Heart right ventricle (tissue), 16 donors: ENCODE measurements at places on chromosomes 5 and 9. TPM values are rescaled to one million over a fixed set of nuclear protein-coding genes. Genes with fewer than 3 reads are reported as not detected.

GRCh38 chr5:135008556-135008955 is 25.5 kb downstream of the PITX1 start:
- H3K4me3 ChIP-seq = no peak overlapping the region
- H3K36me3 ChIP-seq = no peaks in the 10 kb centered on the region
- H3K4me1 ChIP-seq = no peaks in the 10 kb centered on the region
- DNase-seq = no peak

- H3K4me1 ChIP-seq = no peaks in the 10 kb centered on the region
- no peaks in the 10 kb centered on the region for H3K27me3 ChIP-seq
- H3K27ac ChIP-seq = no peak overlapping the region
- H3K4me3 ChIP-seq = no peak overlapping the region
Measured at GRCh38 chr5:161278739-161279660, 267.5 kb downstream of the GABRB2 start.

Gene FOXE1
- not detected for total RNA-seq

Gene IRX4
- total RNA-seq = 15.9 TPM

DNA sequence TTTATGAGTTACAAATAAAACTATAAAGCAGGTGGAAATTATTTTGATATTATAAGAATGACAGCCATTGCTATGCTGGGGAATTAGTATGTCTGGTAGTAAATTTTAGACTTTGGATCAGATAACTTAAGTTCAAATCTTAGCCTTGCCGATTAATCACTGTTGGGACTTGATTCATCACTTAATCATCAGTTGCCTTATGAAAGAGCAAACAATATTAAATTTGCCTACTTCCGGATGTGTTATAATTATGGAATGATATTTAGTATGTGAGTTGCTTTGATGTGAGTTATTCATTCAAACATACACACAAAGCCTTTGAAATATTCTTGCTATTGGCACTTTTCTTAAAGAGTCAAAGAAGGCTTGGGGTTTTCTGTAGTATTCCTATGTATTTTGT is 717.7 kb downstream of the BRINP1 start:
- H3K4me3 ChIP-seq = no peak overlapping the region
- no peaks in the 10 kb centered on the region for H3K4me1 ChIP-seq
- no peaks in the 10 kb centered on the region for H3K27me3 ChIP-seq
- no peaks in the 10 kb centered on the region for H3K36me3 ChIP-seq
- DNase-seq = no peak

DNA sequence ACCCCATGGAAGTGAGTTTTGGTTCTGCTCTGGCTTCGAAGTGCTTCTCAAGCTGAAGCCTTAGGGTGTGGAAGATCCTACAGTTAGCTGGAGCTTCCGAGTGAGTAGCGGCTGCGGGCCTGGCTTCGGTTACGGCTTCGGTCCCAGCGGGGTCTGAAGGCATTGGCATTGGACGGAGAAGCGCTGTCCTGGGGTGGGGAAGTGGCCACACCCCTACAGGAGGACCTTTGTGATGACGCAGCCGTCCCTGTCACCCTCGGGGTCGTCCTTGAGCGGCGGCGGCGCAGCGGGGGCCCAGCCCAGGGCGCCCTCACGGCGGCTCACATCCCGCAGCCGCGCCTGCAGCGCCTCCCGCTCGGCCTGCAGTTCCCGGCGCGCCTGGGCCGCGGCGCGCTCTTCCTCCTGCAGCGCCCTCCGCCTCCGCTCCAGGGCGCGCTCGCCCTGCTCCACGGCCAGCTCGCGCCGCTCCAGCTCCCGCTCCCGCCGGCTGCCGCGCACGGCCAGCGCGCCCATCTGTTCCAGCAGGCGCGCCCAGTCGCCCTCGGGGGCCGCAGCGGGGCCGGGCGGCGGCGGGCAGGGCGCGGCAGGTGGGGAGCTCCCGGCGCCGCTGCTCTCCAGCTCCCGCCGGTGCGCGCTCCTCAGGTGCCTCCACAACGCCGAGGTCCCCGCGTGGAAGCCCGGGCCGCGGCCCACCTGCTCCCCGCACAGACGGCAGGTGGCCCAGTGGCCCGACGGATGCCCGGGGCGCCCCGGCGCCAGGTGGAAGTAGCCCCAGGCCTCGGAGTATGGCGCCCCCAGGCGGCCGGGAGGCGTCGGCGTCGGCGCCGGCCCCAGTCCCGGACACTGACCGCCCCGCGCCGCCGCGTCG is 9.9 kb downstream of the ZBED3 start:
- peak; percentile 80 for DNase-seq
- H3K4me3 ChIP-seq = peak overlapping the region; percentile 56

DNA sequence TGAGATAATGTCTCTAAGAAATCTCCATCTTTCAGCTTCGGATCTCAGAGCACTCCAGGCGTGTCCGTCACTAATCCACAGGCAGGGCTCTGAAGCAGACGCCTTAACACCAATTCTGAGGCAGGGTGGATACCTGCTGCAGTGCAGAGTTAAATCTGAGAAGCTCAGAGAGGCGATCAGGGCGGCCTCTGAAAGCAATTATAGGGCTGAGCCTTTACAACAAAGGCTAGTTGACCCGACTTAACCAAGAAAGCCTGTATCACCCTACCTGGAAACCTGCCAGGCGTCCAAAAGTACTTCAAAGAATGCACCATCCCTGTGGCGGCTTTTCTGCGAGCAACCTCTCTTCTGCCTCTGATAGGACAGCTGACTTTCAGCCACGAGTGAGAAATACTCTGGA is 134.8 kb upstream of the MSX2 start:
- no peak overlapping the region for H3K4me3 ChIP-seq

Gene HTR1A
- total RNA-seq = not detected

GRCh38 chr5:110878115-110878514 is 139.3 kb downstream of the SLC25A46 start:
- H3K27me3 ChIP-seq = no peaks in the 10 kb centered on the region
- no peaks in the 10 kb centered on the region for H3K4me1 ChIP-seq
- H3K4me3 ChIP-seq = no peak overlapping the region
- no peaks in the 10 kb centered on the region for H3K36me3 ChIP-seq
- DNase-seq = no peak

DNA sequence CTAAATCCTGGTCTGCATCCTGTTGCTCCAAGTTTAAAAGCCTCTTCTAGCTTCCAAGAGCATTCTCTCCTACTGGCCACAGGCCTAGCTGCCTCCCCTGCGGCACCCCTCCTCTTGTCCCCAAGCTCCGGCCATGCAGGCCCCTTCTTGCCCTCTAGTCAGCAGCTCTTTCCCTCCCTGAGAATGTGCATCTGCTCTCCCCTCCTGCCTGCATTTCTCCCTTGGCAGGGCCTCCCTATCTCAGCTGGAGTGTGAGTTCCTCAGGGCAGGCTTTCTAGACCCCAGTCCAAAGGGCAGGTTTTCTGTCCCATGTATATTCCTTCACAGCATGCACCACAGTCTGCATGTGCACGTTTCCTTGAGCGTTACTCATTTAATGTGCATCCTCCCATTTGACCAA is 24.6 kb upstream of the BARX1 start:
- H3K4me3 ChIP-seq = no peak overlapping the region
- H3K36me3 ChIP-seq = no peaks in the 10 kb centered on the region
- no peaks in the 10 kb centered on the region for H3K4me1 ChIP-seq
- no peaks in the 10 kb centered on the region for H3K27me3 ChIP-seq

DNA sequence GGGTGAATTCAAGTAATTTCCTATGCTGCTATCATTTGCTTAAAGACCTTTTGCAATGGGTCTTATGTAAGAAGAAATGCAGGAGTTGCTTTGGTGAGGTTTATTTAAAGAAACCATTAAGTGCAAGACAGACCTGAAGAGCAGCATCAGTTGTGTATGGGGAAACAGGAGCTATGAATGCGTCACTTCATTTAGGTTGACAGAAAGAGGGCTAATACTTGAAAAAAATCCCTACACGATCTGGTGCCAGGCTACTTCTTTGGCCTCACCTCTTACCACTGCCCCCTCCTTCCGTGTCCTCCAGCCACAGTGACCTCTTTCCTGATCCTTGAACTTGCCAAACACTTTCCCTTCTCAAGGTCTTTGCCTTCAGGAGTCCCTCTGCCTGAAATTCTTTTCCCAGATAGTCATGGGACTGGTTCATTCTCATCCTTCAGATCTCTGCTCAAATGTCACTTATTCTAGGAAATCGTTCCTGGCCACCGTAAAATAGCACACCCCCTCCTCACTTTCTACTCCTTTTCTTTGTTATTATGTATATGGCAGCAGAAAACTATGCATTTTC is 1.4 kb upstream of the JAK2 start:
- no peak for DNase-seq
- H3K4me3 ChIP-seq = peak overlapping the region; percentile 73
- H3K4me1 ChIP-seq = peaks cover 27% of the 10 kb centered on the region

- no peak for DNase-seq
- no peaks in the 10 kb centered on the region for H3K27me3 ChIP-seq
- H3K27ac ChIP-seq = no peak overlapping the region
- H3K4me1 ChIP-seq = no peaks in the 10 kb centered on the region
- H3K4me3 ChIP-seq = no peak overlapping the region
Measured at GRCh38 chr5:65808818-65809217, 86.8 kb downstream of the NLN start.

DNA sequence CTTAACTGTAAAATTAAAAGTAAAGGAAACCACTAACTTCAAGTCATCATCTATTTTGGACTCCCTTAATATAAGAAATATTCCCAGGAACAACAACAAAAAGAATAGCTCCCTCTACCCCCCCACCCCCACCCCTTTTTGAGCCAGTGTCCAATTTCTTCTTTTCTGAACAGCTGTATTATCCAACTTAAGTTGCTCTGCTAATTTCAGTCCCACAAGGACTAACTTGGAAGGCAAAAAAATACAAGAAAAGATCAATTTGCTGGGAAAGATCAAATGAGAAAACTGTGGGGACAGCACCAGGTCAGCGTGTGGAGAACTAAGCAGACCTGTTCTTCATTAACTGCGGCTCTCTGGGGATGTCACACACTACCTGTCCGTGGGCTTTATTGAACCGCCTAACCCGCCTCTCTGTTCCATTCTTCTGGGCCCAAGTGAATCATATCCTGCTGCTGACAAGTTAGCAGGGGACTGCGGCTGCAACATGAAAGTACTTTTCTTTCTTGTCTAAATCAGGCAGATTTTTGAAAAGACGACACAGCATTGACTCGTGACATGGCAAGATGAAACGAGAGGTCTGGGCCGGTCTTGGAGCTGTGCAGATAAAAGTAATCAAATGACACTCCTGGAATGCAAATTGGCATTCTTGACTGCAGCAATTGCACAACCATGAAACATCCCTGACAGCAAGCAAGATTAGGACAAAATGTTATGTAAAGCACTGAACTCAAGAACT is 2.7 kb downstream of the BNC2 start:
- peak overlapping the region; percentile 5 for H3K27ac ChIP-seq
- peak overlapping the region; percentile 75 for H3K4me3 ChIP-seq
- no peaks in the 10 kb centered on the region for H3K4me1 ChIP-seq
- H3K36me3 ChIP-seq = no peaks in the 10 kb centered on the region
- DNase-seq = no peak
- peaks cover 36% of the 10 kb centered on the region for H3K27me3 ChIP-seq

Gene WASHC1
- 11.0 TPM for total RNA-seq

Gene FBN2
- 28.9 TPM for total RNA-seq

- H3K27me3 ChIP-seq = peaks cover 10% of the 10 kb centered on the region
- DNase-seq = no peak
- peaks cover 6% of the 10 kb centered on the region for H3K4me1 ChIP-seq
- peaks cover 35% of the 10 kb centered on the region for H3K36me3 ChIP-seq
Measured at GRCh38 chr5:169811680-169812079, 168.6 kb downstream of the INSYN2B start.

- peaks cover 12% of the 10 kb centered on the region for H3K4me1 ChIP-seq
- peak; percentile 79 for DNase-seq
- no peaks in the 10 kb centered on the region for H3K36me3 ChIP-seq
- H3K27me3 ChIP-seq = peaks cover 3% of the 10 kb centered on the region
- no peak overlapping the region for H3K4me3 ChIP-seq
Measured at GRCh38 chr9:122125158-122125508, 32.0 kb upstream of the TTLL11 start.

GRCh38 chr5:62708481-62709325 is 130.1 kb downstream of the LRRC70 start:
- no peak for DNase-seq
- no peaks in the 10 kb centered on the region for H3K36me3 ChIP-seq
- no peaks in the 10 kb centered on the region for H3K27me3 ChIP-seq
- H3K4me3 ChIP-seq = no peak overlapping the region
- no peak overlapping the region for H3K27ac ChIP-seq

Gene SURF4
- total RNA-seq = 90.2 TPM

Gene GRXCR2
- total RNA-seq = 7.7 TPM

GRCh38 chr5:130109152-130109551 is 204.9 kb downstream of the CHSY3 start:
- DNase-seq = no peak
- no peak overlapping the region for H3K4me3 ChIP-seq
- H3K27ac ChIP-seq = no peak overlapping the region
- H3K4me1 ChIP-seq = no peaks in the 10 kb centered on the region
- H3K36me3 ChIP-seq = no peaks in the 10 kb centered on the region

Gene STPG3
- not detected for total RNA-seq

DNA sequence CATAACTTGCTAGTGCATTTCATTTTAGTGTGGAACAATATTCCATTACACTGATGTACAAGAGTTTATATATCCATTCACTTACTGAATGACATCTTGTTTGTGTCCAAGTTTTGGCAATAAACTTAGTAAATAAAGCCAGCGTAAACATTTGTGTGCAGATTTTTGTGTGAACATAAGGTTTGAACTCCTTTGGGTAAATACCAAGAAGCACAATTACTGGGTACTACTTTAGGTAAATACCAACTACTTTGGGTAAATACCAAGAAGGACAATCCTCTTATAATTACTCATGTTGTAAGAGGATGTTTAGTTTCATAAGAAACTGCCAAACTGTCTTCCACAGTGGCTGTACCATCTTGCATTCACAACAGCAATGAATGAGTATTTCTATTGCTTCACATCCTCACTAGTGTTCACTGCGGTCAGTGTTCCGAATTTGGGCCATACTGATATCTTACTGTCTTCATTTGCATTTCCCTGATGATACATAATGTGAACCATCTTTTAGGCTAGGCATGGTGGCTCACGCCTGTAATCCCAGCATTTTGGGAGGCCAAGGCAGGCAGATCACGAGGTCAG is 2.3 kb upstream of the SYK start:
- no peak overlapping the region for H3K27ac ChIP-seq
- H3K4me3 ChIP-seq = no peak overlapping the region
- DNase-seq = no peak
- peaks cover 35% of the 10 kb centered on the region for H3K27me3 ChIP-seq
- H3K36me3 ChIP-seq = no peaks in the 10 kb centered on the region
- H3K4me1 ChIP-seq = peaks cover 4% of the 10 kb centered on the region

GRCh38 chr5:81134066-81134465 is 99.1 kb upstream of the CKMT2 start:
- no peaks in the 10 kb centered on the region for H3K27me3 ChIP-seq
- H3K27ac ChIP-seq = no peak overlapping the region
- H3K36me3 ChIP-seq = no peaks in the 10 kb centered on the region

- H3K36me3 ChIP-seq = no peaks in the 10 kb centered on the region
- H3K27me3 ChIP-seq = no peaks in the 10 kb centered on the region
Measured at GRCh38 chr9:92680166-92681119, 10.5 kb upstream of the IPPK start.
